Naive B cell (primary cell): ENCODE measurements at places on chromosomes 6 and 20.
A peak's percentile ranks its signal among the peaks of the same experiment; 100 is the strongest.

- no peak for DNase-seq
These were observed 138.8 kb downstream of the HIVEP1 start for GRCh38 chr6:12150812-12151432.

- no peak for DNase-seq
These were observed 814.8 kb downstream of the MAFB start for GRCh38 chr20:39874049-39874893.

DNA sequence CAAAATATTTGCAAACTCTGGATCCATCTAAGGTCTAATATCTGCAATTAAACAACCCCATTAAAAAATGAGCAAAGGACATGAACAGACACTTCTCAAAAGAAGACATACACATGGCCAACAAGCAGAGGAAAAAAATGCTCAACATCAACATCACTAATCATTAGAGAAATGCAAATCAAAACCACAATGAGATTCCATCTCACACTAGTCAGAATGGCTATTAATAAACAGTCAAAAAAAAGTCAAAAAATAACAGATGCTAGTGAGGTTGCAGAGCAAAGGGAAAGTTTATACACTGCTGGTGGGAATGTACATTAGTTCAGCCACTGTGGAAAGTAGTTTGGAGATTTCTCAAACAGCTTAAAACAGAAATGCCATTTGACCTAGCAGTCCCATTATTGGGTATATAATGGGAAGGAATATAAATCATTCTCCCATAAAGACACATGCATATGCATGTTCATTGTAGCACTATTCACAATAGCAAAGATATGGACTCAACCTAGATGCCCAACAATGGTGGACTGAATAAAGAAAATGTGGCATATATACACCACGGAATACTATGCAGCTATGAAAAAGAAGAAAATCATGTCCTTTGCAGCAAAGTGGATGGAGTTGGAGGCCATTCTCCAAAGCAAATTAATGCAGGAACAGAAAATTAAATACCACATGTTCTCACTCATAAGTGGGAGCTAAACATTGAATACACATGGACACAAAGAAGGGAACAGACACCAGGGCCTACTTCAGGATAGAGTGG is 9.1 kb downstream of the ZNFX1 start:
- no peak for DNase-seq

DNA sequence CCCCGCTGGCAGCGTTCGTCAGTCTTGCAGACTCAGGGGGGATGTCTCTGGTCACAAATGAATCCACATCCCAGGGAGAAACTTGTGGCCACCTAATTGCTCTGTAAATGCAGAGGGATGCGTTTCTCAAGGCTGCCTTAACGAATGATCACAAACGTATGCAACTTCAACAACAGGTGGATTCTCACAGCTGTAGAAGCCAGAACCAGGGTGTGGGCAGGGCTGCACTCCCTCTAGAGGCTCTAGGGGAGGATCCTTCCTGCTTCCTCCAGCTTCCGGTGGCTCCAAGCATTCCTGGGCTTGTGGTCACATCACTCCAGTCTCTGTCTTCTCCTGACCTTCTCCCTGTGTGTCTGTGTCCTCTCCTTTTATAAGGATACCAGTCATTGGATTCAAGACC is 3.3 kb upstream of the TAF4 start:
- no peak for DNase-seq

DNA sequence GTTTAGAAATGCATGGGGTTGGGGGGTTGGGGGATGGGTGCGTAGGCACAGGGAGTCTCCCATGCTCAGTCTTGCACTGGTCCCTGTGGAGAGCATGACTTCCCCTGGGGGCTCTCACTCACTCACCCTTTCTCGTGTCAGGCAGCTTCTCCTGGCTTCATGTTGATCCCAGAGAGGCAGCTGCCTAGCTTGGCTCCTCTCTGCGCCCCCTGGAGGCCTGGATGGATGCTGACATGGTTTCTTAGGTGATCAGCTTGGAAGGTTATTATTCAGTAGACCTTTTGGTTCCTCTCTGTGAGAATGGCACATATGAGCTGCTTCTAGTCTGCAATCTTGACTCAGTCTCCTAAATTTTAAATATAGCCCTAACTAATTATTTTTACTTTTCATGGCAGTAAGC is 109.3 kb upstream of the FAM83B start:
- no peak for DNase-seq

DNA sequence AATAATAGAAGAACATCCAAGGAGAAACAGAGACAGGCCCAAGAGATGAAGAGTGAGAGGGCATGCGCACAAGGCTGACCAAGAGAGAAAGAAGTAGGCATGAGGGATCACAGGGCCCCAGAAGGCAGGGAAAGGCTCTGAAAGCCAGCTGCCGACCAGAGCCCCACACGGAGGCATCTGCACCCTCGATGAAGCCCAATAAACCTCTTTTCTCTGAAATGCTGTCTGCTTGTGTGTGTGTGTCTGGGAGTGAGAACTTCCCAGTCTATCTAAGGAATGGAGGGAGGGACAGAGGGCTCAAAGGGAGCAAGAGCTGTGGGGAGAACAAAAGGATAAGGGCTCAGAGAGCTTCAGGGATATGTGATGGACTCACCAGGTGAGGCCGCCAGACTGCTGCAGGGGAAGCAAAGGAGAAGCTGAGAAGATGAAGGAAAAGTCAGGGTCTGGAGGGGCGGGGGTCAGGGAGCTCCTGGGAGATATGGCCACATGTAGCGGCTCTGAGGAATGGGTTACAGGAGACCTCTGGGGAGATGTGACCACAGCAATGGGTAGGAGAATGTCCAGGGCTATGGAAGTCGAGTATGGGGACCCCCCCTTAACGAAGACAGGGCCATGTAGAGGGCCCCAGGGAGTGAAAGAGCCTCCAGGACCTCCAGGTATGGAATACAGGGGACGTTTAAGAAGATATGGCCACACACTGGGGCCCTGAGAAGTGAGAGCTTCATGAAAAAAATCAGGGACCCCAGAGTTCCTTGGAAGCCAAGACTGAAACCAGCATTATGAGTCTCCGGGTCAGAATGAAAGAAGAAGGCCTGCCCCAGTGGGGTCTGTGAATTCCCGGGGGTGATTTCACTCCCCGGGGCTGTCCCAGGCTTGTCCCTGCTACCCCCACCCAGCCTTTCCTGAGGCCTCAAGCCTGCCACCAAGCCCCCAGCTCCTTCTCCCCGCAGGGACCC is 981 bp upstream of the TNF start:
- no peak for DNase-seq

- no peak for DNase-seq
These were observed 35.0 kb downstream of the BTBD9 start for GRCh38 chr6:38604700-38605099.

- no peak for DNase-seq
These were observed 106.3 kb upstream of the KCNK16 start for GRCh38 chr6:39428816-39429215.

- DNase-seq = no peak
These were observed 59.9 kb upstream of the SOX4 start for GRCh38 chr6:21533678-21534077.

DNA sequence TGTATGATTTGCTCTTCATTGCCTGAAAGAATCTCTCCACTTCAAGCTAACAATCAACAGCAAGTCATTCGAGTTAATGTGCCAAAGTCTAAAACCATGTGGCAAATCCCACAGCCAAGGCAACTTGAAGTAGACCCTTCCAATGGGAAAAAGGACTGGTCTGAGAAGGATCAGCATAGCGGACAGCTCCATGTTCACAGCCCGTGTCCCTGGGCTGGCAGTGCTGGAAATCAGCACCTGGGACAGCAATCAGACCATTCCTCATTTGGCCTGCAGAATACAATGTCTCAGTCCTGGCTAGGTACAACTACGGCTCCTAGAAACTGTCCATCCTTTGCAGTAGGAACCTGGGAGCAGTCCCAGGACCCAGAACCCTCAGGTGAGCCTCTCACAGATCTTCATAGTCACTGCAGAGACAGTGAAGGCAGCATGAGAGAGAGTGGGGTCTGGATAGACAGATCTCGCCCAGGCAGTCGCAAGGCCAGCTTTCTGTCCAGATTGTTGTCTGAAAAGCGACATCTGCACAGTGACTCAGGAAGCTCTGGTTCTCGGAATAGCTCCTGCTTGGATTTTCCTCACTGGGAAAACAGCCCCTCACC is 1.1 kb downstream of the GJA10 start:
- no peak for DNase-seq

GRCh38 chr6:132750455-132751248 is 7.1 kb downstream of the VNN2 start:
- DNase-seq = no peak

DNA sequence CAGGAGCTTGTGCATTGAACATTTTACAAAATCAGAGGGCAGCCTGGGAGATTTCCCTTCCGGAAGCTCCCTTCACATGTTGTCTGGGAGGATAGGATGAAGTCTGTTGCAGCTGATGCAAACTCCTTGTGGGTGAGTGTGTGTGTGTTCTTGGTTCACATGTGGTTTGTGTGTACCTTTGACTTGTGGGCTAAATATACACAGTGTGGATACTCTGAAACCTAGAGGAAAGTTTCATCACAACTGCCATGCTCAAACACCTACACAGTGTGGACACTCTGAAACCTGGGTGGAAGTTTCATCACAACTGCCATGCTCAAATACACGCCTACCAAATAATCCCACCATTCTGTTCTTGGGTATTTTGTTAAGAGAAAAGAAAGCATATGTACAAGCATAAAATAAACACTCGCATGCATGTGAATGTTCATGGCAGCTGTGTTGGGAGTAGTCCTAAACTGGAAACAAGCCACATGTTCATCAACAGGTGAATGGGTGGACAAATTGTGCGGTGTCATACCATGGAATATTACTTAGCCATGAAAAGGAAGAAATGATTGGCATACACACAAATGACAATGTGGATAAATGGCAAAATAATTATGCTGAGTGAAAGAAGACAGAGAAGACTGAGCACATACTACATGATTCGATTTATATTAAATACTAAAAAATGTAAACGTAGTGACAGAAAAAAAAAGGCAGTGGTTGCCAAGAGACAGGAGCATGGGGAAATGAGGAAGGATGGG is 1.8 kb downstream of the SCP2D1 start:
- no peak for DNase-seq

DNA sequence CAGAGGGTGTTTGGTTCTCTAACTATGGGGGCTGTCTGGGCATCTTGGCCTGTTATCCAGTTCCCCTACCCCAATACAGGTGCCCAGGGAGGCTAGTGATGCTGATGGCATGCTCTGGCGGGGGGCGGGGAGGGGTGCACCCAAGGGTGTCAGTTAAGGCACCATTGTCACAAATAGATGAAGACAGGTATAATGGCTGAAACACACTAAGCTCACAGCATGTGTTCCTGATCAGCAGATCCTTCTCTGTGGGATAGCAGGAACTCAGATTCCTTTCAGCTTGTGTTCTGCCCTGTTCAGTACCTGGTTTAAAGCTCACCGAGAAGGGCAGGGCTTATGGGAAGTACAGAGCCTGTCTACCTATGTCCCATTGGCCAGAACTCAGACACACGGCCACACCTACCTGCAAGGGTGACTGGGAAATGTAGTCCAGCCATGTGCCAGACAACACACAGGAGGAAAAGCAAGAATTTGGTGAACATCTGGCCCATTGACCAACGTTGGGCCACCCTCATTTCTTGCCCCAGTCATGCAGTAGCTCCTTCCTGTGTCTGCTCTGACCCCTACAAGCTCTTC is 3.4 kb upstream of the RSPO4 start:
- DNase-seq = peak; percentile 16

- no peak for DNase-seq
These were observed 131.5 kb downstream of the MTHFD1L start for GRCh38 chr6:150996968-150997367.
